ENCODE measurements at places on chromosomes 6 and 20. TPM values are rescaled to one million over a fixed set of nuclear protein-coding genes. Genes with fewer than 3 reads are reported as not detected.

DNA sequence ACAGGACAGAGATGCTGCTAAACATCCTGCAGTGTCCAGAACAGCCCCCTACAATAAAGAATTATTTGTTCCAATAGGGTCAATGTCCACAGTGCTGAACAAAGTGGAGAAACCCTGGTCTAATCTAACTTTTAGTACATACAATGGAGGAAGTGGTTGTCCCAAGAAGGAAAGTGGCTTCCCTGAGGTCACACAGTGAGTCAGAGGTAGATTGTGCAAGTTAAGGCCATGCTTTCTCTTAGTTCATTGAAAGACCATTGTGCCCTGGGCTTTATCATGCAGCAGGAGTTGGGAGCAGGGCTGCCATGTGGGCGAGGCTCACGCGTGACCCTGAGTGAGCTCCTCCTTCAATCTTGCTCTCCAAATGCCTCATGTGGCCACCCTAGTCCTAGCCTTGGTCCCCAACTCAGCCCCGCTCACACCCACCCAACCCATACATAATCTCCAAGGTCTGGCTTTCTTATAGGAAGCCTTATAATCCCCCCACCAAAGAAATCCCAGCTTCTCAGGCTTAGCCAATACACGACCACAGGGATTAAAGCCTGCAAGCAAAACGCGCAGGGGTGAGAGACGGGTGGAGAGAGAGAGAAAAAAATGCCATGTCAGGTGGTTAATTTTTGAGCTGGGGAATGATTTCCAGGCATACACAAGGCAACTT is 19.9 kb downstream of the SLC13A3 start:
- no peak for DNase-seq

DNA sequence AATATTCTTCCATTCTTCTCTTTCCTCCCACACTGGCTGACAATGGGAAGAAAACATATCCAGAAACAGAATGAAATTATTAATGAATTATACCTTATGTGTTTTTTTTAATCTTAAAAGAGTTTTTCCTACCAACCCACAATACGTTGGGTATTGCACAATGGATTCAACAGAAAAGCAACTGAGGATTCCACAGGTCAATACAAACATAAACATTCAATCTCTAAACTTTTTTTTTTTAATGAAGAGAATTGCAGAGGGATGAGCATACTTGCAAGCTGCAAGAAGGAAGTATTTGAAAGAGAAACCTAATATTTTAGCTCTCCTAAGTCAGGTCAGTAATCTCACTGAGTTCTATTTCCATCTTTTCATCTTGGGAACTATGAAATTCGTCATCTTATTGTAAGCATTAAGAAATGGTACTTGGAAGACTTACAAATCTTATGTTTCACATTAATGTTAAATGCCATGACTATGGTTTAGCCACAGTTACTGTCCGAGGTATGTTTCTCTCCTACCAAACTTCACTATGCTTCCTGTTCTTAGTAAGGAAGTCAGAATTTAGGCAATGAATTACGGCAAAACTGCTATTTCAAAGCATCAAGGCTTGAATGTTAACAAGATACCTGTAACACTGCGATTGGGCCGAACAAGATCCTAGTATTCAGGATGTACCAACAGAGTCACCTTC is 100.8 kb downstream of the HIVEP2 start:
- DNase-seq: no peak

DNA sequence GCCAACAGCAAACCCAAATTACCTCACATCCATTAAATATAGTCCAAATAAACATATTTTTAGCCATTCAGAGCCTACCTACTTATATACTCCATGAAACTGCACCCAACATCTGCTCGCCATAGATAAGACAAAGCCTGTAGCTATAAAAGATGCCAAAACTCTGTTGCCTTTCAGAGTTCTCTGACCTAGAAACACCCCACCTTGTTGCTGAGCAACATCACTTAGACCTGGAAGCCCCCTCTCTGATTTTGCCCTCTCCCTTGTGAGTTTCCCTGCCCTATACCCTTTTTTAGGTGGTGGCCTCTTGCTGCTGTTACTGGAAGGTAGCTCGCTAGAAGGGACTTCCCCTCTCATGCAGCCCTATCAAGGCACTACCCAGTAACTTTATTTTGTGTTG is 27.7 kb upstream of the FBXL4 start:
- no peak for DNase-seq

DNA sequence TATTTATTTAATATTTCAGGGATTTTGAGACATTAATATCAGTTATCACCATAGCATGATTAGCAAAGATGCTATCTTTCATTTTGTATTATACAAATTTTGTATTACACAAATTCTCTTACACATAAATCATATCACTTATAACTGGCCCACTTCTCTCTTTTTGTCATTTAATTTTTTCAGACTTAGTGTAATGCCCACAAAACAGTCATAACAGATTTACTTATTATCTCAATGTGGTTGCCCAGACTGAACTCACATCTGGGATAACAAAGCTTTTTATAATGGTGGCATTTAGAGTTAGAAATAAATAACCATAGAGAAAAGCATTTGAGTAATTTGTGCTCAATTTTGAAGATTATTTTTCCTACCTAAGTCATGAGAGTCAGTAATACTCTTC is 148.3 kb downstream of the TFAP2B start:
- no peak for DNase-seq

GRCh38 chr6:150492507-150492906 is 107.2 kb upstream of the PLEKHG1 start:
- no peak for DNase-seq

DNA sequence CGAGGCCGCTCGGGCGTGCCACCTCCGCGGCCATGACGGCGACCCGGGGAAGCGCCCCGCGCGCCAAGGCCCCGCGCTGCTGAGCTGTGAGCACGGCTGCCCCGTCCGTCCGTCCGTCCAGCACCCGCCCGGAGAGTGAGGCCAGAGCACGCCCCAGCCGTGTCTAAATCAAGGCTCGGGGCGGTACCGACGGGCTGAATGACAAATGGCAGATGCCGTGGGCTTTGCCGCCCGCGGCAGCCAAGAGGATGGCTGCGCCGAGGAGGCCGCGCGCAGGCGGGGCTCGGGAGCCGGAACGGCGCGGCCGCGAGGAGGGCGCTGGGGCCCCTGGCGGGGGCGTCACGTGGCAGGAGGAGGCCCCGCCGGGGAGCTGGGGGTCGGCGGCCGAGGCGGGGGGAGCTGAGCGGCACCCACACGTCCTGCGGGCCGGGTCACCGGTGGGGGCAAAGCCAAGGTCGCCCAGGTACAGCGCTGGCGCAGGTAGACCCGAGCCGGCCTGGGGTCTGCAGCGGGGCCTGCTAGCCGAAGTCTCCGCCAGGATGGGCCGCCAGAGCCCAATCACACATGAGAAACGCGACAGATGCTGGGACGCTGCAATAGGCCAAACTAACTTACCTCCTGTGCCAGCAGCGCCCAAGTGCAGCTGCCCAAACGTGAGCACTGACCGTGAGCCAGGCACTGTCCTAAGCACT is at the start of gene PLAGL1:
PLAGL1 (minus strand) TSS at position 140 of the 692 bp plus-strand sequence. CDS start 60,123 bp downstream, outside the sequence.
- DNase-seq: peak; percentile 57

DNA sequence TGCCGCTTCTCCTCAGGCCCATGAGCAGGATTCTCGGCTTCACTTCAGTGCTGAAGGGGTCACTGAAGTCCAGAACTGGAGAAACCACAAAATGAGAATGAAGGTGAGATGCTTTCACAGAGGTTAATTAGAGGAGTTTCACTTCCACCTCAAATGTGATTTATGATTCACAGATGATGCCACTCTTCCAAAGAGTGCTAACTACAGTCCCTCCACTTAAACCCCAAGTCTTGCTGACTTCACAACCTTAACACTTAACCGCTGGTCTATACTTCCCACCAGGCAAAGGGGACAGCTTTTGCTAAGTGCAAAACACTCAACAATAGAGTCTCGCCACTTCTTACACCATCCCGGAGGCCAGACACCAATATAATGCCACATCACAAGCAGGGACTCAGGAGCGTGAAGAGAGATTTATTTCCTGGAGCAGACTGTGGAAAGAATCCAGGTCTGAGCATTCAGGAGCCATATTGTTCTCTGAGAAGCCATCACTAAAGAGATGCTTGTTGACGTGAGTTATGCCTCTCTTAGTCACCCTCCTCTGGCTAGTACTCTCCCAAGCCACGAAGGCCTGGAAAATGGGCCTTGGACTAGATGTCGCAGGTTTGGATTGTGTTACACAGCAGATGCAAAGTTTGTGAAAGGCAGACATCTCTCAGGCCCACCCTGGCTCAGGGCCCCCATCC is 24.4 kb downstream of the RRAGD start:
- DNase-seq: no peak

- no peak for DNase-seq
Measured at GRCh38 chr20:30985386-30985785, 272.1 kb upstream of the DEFB115 start.

GRCh38 chr6:52642368-52642767 is 28.5 kb upstream of the TMEM14A start:
- no peak for DNase-seq

The SLC22A1 gene
- total RNA-seq: 1.2 TPM

All from activated naive CD8-positive, alpha-beta T cell treated with anti-CD3 and anti-CD28 coated beads, Interleukin-2, amount 10 ng/mL, durations not matched to agents 7 days and 5 days (primary cell).